ENCODE measurements at places on chromosomes 4 and X.

- no peak for DNase-seq
Measured at GRCh38 chrX:150572206-150572605, 3.8 kb downstream of the MTM1 start.

- DNase-seq: no peak
Measured at GRCh38 chr4:130419211-130419975, 1323.4 kb downstream of the C4orf33 start.

- DNase-seq: no peak
Measured at GRCh38 chr4:26074712-26075430, 160.9 kb downstream of the SMIM20 start.

- DNase-seq: no peak
Measured at GRCh38 chr4:90445380-90445779, 318.2 kb downstream of the CCSER1 start.

- DNase-seq: no peak
Measured at GRCh38 chrX:71941776-71942175, 31.1 kb downstream of the NHSL2 start.

DNA sequence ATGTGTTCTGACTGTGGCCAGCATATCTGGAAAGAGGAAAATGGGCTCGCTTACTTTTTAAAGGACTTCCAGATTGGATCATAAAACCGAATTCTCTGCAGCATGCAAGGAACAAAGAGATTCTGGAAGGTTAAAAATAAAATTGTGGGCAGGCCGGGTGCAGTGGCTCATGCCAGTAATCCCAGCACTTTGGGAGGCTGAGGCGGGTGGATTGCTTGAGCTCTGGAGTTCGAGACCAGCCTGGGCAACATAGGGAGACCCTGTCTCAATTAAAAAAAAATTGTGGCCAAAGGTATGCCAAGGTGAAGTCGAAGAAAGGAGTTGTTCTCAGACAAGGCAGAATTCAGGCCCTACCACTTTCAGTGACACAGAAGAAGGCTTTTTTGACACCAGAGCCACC is 37.8 kb downstream of the NELFA start:
- no peak for DNase-seq

GRCh38 chr4:164383358-164384220 is 370.3 kb upstream of the SMIM31 start:
- no peak for DNase-seq

DNA sequence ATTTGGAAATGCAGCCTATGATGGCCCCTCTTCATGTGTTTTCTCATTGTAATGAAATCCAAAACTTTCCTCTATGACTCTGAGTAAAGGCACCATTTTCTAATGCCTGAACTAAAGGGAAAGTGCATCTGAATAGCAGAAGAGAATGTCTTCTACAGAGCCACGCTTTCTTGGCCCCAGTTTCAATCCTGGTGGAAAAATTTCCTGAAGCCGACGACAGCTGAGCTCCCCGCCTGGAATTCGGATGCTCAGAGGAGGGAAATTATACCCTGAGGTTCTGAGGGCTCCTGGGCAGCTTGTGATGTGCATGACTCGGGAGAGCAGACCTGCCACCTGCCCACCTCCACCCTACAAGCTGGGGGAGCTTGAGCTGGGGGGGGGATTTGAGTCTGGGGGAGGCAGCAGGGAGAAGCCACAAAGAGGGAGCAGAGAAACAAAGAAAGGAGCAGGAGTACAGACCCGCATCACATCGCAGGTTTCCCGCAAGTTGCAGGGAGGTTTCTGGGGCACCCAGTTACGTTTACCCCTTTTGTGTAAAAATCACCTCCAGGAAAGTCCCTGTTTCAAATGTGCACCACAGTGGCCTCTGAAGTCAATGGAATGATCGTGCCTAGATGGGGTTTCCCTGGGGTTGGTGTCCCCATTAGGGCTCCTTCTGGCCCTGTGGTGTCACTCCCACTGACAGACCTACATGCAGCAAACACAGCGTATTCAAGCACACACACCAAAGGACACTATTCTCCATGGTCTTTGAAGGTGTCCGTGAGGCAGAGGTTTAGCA is 145.6 kb upstream of the RBPJ start:
- DNase-seq: no peak

DNA sequence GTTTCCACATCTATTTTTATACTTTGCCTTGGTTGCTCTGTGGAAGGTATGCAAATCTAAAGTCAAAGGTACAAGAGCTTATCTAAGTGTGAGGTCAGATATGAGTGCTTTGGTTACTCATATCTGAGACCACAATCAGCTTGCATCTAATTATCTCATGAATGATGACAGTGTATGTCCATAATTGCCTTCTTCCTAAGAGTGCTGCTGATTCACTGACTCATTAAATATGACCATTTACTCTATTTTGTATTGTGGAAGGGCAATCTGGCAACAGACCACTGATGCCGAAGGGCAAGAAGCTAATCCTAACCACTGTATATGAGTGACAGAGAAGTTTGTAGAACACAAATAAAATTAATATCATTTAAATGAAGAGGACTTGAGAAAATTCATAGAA is 1190.2 kb upstream of the AGA start:
- DNase-seq: no peak

GRCh38 chr4:23931489-23931830 is 41.6 kb upstream of the PPARGC1A start:
- no peak for DNase-seq

DNA sequence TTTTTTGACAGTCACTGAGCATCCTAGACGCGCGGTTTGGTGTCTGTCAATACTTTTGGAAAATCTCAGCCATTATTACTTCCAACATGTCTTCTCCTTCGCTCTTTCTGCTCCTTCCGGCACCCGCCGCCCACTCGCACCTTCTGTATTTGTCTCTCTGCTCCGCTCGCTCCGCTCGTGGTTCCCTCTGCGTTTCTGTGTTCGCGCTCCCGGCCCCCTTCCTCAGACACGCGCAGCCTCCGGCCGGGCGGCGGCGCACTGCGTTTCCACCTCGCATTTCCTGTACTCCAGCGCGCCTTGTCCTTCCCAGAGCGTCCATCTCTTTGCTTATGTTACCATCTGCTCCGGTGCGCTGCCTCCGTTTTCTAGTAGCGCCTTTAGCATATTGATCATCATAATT is 21.1 kb downstream of the PDE6B start:
- DNase-seq: no peak

DNA sequence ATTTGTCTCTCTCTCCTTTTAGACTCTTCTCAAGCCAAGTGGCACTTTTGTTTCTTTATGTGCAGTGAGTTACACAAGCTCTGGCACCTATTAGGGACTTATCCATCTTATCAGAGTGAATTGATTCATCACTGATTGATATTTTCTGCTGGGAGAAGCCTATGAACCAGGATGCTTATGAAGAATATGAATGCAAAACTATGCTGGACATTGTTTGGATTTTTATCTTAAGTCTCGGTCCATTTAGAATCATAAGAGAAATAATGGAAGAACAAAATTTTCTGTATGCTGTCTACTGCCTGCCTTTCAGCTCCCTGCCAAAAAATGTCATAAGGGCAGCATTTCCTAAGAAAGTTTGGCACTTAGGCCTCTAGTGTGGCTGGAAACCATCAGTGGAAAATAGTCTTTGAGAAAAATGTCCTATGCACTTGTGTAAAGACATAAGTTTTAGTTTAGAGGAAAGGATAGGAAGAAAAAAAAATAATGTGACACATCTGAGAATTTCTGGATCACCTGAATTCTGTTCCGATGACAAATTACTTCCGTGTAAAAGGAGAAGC is 365.7 kb upstream of the MAD2L1 start:
- no peak for DNase-seq

GRCh38 chrX:39820938-39821708 is 276.6 kb downstream of the BCOR start:
- peak; percentile 33 for DNase-seq

- DNase-seq: peak; percentile 27
Measured at GRCh38 chr4:141643557-141643956, 7.2 kb downstream of the IL15 start.

GRCh38 chr4:5814421-5814820 is 78.5 kb downstream of the CRMP1 start:
- no peak for DNase-seq

DNA sequence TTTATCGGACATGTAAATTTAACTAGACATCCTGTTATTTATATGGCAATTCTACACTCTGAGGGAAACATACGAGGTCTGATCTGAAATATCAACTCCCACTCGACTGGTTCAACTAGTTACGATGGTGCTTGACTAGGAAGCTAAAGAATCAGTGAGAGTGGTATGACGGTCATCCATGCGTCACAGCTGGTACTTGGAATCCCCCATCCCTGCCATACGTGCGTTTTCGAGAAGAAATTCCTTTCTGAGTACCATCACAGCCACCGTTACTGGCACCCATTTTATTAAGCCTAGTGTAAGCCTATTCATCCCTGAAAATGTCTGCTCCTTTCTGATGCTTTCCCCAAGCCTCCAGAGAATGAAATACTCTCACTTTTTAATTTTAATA is 695 bp upstream of the PIGA start:
- peak; percentile 53 for DNase-seq

DNA sequence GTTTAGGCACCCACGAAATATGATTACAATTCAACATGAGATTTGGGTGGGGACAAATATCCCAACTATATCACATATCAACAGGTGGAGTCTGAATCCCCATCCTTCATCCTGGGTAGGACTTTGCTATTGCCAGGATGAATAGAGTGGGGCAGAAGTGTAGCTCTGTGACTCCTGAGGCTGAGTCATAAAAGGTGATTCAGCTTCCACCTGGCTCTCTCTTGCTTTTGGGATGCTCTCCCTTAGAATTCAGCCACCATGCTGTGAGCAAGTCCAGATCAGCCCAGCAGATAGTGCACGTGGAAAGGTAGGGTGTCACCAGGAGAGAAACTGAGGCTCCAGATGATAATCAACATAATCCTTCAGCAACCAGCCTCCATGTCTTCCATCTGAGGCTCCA is 193.8 kb upstream of the BCOR start:
- DNase-seq: no peak

DNA sequence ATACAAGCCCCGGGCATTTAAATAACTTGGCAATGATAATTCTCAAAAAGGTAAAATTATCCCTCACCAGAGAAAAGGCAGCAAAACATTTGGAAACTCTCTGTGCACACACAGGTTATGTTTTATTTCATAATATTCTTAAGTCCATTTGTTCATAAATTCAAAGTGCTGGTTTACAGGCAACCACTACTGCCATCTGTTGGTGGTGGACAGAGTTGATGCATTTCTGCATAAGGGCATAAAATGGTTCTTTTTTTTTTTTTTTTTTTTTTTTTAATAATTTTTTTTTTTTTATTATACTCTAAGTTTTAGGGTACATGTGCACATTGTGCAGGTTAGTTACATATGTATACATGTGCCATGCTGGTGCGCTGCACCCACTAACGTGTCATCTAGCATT is 31.5 kb upstream of the IL21 start:
- peak; percentile 7 for DNase-seq

DNA sequence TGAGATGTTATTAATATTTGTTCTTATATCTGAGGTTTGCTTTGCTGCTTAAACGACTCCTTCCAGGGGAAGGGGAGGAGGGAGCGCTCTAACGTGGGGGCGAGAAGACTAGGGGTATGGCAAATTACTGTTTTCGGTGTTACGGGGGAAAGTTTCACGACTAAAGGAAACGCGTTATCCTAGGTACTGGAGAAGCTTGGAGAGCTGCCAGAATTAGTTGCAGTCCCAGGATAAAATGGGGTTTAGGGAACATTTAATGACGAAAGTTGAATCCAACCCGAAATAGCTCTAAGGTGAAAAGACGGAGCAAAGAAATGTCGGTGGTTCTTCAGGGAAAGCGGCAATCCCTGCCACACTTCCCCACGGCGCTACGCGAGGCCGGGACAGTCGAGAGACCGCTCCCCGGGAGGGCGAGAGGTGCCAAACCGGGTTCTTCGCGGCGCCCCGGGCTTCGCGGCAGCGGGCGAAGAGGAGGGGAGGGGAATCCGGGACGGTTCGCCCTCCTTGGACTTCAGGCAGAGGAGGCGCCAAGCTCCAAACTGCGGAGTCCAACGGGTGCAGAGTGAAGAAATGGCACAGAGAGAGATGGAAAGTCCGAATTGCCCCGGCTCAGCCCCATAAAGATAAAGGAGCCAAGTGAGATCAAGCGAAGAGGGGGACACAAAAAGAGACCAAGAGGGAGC is 724 bp downstream of the THOC2 start:
- peak; percentile 27 for DNase-seq

- DNase-seq: no peak
Measured at GRCh38 chr4:158799013-158799770, 30.4 kb downstream of the FNIP2 start.

GRCh38 chrX:18471296-18471695 is 45.9 kb downstream of the CDKL5 start:
- DNase-seq: no peak

DNA sequence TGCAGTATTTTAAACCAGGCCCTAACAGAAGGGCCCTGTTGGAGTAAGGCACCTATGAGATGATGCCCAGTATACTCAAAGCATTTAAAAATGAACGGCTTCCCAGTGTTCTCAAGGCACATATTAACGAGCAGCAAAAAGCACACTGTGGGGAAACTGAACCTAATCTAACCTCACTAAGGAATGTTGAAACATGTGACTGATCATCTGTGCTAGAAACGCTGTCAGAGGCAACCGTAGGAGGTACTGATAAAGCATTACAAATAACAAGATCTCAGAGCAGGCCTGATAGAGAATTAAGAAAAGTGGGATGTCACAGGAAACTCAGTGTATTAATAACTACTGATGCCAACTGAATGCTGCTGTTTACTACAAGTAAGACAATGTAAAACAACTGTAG is 24.0 kb downstream of the ASB9 start:
- DNase-seq: no peak

Data from A549 (cell line).